Foreskin keratinocyte (primary cell): ENCODE measurements at places on chromosomes 13 and 19. TPM values are rescaled to one million over a fixed set of nuclear protein-coding genes. Genes with fewer than 3 reads are reported as not detected.
A peak's percentile ranks its signal among the peaks of the same experiment; 100 is the strongest.

Gene ZFR2
- polyA plus RNA-seq, result 0.13 TPM in 1 of 2 replicates, not detected in the other

DNA sequence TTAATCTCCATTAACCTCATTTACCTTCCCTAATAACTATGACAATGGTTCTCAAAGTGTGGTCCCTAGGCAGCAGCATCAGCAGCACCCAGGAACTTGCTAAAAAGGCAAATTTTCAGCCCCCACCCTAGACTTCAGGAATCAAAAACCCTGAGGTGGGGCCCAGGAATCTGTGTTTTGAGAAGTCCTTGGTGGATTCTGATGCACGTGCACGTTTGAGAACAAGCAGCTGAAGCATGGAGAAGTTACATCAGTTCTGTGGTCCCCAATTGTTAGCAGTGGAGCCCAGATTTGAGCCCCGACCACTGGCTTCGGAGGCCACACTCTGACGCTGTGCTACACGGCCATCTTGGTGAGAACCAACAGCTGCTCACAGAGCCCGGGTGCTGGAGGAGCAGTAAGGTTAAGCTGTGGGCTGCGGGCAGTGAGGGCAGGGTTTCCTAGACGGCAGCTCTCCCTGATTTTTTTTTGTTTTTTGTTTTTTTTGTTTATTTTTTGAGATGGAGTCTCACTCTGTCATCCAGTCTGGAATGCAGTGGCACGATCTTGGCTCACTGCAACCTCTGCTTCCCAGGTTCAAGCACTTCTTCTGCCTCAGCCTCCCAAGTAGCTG, 14.0 kb upstream of the CD22 start:
- no peak for DNase-seq

GRCh38 chr13:98320561-98321105, 143.6 kb upstream of the RNF113B start:
- no peak for DNase-seq

DNA sequence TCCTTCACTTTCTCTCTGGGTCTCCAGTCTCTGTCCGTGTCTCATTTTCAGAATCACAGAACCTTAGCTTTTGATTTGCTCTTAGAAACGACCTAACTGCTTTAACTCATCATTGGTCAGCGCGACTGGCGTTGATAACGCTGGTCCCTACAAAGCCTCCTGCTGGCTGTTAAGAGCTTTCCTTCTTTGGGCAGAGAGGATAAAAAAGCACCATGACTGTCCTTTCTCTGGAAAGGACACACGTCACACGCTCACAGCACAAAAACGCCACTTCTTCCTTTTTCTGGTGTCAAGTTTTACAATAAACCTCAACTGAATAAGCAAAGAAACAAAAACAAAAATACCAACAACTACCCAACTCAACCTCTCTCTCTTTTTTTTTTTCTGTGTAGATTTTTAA, 1.7 kb upstream of the KLK12 start:
- no peak for DNase-seq

DNA sequence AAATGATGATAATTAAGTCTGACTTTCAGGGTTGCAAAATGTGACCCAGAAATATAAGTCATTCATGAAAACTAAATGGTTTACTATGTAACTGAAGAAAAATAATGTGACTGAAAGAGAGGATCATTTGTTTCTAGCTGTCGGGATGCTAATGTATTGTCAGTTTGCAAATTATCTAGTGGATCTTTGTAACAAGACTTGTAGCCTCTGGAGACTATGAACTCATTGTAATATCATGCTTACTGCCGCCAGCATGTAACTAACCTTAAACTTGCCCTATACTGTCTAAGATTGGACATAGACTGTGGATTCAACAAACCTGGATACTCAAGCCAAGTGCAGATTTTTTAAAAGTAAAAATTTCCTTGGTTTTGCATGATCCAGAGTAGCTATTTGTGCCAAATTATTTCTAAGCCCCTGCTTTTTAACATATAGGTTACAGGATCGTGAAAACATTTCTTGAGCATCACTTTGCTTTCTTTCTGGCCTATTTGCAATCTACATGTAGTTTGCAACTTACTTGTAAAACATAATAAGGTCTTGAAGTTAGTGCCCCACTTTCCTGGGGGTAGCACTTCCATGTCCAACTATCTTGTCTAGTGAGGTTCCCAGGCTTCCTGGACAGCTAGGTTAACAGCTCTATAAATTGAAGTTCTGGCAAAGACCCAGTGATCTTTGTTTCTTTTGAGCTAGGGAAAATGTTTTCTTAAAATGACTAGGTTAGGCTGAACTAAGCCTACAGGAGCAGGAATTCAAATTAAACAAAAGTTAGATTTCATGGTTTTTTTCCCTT, 3.3 kb upstream of the POSTN start:
- no peak for DNase-seq

- no peak for DNase-seq
Observed at GRCh38 chr19:20278342-20278741, 111.3 kb downstream of the ZNF486 start.

Gene FFAR2
- not detected in 2 replicates for polyA plus RNA-seq

- no peak for DNase-seq
Observed at GRCh38 chr19:38030686-38031422, 123.8 kb downstream of the SIPA1L3 start.

- DNase-seq, result no peak
Observed at GRCh38 chr13:24064371-24064770, 96.1 kb upstream of the SPATA13 start.

DNA sequence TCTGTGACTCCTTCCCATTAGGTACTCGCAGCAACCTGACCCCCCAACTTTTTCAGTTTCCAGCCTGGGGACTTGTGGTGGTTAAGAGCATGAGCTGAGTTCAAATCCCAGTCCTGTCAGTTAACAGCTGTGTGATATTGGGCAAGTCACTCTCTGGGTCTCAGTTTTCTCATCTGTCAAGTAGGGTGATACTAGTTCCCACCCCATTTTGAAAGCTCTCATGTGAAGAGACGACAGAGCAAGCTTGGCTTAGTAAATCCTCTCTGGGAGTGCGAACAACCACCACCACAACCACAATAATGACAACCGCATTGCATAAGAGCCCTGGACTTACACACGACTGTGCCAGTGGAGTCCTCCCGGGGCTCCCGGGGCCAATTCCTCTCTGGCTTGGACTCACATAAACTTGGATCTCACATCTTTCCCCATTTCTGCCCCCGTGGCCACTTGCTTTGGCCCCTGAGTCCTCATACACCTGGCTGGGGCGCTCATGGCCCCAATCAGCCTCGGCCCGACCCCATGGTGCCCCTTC, 454 bp downstream of the BLVRB start:
- peak; percentile 37 for DNase-seq

Gene ZNF229
- 1.5 and 1.8 TPM in 2 replicates for polyA plus RNA-seq

- DNase-seq, result no peak
Observed at GRCh38 chr19:30558793-30559192, 186.6 kb downstream of the ZNF536 start.

GRCh38 chr19:5112681-5113575, 144.0 kb downstream of the KDM4B start:
- no peak for DNase-seq
